ENCODE measurements at places on chromosomes 5 and 9.
A peak's percentile ranks its signal among the peaks of the same experiment; 100 is the strongest.

GRCh38 chr5:8500426-8500825, 631.5 kb downstream of the MTRR start:
- DNase-seq: no peak

GRCh38 chr5:154610321-154611154, 132.5 kb upstream of the HAND1 start:
- peak; percentile 3 for DNase-seq

DNA sequence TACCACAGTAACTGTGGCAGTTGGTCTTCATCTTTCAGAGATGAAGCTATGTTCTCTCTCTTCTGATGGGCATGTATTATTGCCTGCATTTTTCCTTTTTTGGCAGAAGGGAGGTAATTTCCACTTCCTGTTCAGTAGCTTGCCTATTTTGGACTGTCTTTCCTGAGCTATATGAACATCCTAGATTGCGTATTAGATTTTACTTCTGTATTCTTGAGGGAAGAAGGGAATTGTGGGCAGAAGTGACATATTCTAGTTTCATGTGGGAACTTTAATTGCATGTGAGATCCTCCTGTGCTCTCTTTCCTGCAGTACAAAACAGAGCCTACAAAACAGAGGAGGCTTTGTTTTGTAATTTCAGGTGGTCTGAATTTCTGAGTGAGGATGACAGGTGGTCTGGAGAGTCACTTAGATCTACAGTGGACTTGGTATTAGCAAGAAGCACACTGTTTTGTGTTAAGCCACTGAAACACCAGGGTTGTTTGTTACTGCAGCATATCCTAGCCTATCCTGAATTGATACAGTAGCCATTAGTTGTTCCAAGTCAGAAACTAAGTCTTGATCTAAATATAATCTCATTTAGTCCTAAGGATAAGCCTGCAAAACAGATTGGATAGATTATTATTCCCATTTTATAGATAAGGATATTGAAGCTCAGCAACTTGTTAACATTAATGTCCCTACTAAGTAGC, 68.1 kb downstream of the AOPEP start:
- no peak for DNase-seq

DNA sequence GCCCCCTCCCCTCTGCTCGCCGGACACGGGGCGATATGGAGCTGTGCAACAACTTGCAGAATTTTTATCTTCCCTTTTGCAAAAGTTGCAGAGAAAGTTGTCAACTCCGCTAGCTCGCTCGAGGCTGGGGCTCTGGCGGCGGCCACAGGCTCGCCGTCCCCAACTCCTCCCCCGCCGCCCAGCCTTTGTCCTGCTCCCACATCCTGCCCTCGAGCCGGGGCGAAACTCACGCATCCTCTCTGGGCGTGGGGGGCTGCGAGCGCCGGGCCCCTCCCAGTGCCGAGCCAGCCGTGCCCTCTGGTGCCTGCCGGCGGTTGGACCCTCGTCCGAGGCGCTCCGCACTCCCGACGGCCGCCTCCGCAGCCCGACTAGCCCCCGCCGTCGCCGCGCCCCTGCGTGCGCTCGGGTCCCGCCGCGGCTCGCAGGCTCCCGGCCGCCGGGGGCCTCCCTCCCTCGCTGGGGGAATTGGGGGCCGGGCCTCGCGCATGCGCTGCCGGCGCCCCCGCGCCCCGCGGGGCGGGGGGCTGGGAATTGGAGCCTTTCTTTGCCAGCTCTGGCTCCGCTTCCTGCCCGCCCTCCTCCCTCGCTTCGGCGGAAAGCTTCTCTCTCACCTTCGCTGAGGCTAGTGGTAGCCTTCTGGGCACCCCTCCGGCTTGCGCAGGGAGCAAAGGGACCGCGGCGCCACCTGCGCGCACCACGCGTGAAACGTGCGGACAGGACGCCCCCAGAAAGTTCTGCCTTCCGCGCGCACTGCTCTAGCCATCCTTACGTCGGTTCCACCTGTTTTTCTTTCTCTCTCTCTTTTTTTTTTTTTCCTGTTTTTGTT, at the start of gene CCNJL:
Gene CCNJL (minus strand): TSS at position 431 of the 826 bp plus-strand sequence. CDS start 641 bp downstream, outside the sequence.
- no peak for DNase-seq

DNA sequence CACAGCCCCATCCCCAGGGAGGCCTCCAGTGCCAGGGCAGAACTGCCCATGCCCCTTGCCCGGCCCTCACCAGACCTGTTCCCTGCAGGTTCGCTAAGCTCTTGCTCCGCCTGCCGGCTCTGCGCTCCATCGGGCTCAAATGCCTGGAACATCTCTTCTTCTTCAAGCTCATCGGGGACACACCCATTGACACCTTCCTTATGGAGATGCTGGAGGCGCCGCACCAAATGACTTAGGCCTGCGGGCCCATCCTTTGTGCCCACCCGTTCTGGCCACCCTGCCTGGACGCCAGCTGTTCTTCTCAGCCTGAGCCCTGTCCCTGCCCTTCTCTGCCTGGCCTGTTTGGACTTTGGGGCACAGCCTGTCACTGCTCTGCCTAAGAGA, 110.1 kb downstream of the RXRA start:
- no peak for DNase-seq

- DNase-seq: no peak
These were observed 100.2 kb upstream of the CCDC112 start for GRCh38 chr5:115396688-115397087.

DNA sequence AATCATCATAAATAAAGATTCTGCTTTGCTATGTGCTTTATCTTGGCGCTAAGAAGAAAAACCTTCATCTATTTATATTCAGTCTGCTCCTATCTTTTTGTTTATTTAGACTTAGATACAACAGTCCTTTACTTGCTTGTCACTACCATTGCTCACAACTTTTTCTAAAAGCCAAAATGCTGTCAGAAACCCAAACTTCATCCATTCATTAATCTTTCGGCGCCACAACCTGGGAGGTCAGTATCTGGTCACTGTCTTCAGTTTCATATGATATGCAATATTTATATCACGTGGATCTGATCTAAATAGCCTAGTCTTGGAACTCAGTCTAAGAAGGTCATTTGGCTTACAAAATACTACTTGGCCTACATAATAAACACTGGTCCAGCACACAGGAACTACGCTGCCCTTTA, 159.3 kb upstream of the TARS1 start:
- no peak for DNase-seq

- DNase-seq: no peak
These were observed 398.3 kb downstream of the NTRK2 start for GRCh38 chr9:85067792-85068191.

DNA sequence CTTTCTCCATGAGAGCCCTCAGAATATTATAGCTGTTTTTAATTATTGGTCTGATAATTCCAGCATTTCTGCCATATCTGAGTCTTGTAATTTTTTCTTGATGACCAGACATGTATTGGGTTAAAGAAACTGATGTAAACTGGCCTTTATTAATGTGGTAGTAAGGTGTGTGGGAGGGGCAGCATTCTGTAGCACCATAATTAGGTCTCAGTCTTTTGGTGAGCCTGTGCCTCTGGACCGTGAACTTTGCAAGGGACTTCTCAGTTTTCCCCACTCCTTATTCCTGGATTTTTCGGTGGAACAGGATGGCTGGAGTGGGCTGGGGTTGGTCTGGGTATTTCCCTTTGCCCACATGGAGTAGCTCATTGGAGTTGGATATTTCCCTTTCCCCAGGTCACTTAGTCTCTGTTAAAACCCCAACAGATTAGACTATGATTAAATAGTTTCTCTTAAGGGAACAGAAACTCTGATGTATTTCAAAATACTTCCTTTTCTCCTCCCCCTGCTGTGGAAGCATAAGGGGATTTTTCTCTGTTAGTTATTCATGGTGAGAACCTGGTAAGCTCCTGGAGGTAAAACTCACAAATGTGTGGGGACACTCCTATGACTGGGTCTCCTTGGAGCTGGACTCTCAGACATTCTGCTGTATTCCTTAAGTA, 52.4 kb downstream of the FSD1L start:
- DNase-seq: no peak

DNA sequence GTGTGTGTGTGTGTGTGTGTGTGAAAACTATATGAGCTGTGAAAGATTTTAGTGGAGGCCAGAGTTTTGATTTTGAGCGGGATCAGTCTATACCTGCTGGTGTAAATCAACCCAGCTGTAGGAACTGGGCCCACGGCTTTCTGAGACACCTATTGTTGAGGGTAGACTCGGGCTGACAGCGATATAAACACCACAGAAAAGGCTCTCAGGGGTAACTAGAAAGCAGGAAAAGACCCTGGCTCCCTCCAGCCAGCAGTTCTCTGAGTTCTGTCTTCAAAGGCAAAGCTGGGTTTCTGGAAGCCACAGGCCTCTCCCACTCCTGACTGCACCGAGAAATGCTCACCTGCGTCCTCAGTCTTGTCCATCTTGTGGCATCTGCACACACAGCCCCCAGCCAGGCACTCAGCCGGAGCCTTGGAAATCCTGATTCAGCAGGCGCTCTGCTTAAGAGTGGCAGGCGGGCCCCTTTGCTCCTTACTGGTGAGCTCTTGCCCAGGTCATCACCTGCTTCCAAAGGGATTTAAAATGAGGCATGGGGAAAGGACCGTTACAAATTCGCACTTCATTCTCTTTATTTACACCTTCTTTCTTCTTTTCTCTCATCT, 223.3 kb downstream of the NDUFS4 start:
- no peak for DNase-seq

- DNase-seq: no peak
These were observed 19.2 kb downstream of the FAM240B start for GRCh38 chr9:38700695-38701094.

GRCh38 chr5:22780756-22781155, 72.4 kb downstream of the CDH12 start:
- DNase-seq: no peak

- no peak for DNase-seq
These were observed 85.6 kb upstream of the RARS1 start for GRCh38 chr5:168400429-168401220.

GRCh38 chr5:135076051-135076491, 42.0 kb upstream of the PITX1 start:
- DNase-seq: no peak

DNA sequence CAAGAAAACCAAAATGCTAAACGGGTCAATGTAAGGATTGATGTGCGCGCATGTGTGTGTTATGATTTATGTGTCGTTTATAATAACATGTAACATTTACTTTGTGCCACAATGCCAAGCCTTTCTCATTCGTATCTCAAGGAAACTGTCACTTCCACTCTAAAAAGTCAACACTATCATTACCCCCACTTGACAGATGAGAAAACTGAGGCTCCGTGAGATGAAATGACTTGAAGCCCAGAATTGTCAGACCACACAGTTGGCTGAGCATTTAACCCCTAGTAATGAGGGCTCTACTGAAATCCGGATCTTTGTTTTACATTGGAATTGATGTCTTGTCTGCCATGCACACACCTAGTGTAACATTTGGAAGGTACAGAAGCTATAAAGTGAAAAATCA, 95.0 kb upstream of the LMX1B start:
- DNase-seq: no peak

DNA sequence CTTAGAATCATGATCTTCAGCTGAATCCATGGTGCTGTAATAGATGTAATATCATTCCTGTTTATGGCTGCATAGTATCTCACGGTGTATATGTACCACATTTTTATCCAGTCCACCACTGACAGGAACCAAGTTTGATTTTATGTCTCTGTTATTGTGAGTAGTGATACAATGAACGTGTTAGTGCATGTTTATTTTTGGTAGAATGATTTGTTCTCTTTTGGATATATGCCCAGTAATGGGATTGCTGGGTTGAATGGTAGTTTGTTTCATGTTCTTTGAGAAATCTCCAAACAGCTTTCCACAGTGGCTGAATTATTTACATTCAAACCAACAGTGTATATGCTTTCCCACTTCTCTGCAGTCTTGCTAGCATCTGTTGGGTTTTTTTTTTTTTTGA, 175.1 kb upstream of the CDH10 start:
- no peak for DNase-seq

GRCh38 chr9:127185181-127185580, 62.7 kb upstream of the ANGPTL2 start:
- no peak for DNase-seq

- no peak for DNase-seq
These were observed 60.0 kb downstream of the PRRC1 start for GRCh38 chr5:127577458-127577857.

DNA sequence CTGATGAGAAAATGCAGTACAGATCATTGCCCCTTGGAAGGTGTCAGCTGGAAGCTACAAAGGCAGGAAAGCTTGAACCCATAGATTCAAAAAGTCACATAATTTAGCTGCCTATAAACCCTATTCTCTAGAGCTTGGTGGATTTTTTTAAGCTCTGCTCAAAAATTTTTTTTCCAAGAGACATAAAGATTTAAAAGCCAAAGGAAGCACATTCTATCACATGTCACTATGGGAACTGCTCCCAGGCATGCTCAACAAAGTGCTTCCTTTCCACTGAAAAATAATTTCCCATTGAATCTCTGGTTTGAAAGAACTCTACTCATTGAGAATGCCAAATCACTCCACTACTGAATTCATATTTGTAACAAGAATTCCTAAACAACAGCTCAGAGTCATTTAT, 419.8 kb downstream of the CETN3 start:
- DNase-seq: no peak

GRCh38 chr5:103450333-103451061, 112.1 kb downstream of the NUDT12 start:
- no peak for DNase-seq

- DNase-seq: no peak
These were observed 177.3 kb downstream of the SMARCA2 start for GRCh38 chr9:2192356-2192979.

- no peak for DNase-seq
These were observed 44.0 kb downstream of the NKX2-5 start for GRCh38 chr5:173191015-173191414.

DNA sequence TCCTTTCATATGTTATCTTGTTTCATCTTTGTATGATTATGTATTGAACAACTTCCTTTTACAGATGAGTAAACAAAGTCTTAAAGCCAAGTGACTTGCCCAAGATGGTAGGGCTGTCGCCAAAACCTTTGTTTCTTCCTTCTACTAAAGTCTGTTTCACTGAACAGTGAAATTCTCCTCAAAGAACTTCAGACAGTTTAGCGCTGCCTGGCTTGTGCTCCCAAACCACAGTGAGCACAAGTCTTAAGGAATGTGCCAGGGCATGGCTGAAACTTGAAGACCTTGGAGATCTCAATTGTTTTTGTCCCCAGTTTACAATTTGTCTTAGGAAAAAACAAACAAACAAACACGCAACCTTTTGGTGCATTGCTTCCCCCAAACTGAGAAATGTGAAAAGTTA, 273.5 kb downstream of the CRB2 start:
- no peak for DNase-seq

DNA sequence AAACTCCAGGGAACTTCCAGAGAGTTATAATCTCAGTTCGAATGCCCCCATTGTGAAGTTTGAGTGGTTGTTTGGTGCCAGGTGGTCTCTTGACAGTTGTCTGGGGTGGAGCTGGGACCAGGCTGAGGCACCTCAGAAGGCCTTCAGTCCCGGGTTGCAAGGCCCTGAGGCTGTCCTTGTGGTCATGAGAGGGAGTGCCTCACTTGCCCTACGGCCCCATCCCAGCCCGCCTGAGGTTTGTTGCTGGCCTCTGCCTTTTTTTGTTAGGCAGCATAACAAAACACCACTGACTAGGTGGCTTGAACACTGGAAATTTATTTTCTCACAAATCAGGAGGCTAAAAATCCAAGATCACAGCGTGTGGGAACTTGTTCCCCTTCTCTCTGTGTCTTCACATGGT, 73.0 kb upstream of the PAPPA start:
- DNase-seq: no peak

GRCh38 chr9:128062846-128063831, 4.0 kb downstream of the NAIF1 start:
- DNase-seq: no peak
